ENCODE measurements at places on chromosomes 7 and 10.

DNA sequence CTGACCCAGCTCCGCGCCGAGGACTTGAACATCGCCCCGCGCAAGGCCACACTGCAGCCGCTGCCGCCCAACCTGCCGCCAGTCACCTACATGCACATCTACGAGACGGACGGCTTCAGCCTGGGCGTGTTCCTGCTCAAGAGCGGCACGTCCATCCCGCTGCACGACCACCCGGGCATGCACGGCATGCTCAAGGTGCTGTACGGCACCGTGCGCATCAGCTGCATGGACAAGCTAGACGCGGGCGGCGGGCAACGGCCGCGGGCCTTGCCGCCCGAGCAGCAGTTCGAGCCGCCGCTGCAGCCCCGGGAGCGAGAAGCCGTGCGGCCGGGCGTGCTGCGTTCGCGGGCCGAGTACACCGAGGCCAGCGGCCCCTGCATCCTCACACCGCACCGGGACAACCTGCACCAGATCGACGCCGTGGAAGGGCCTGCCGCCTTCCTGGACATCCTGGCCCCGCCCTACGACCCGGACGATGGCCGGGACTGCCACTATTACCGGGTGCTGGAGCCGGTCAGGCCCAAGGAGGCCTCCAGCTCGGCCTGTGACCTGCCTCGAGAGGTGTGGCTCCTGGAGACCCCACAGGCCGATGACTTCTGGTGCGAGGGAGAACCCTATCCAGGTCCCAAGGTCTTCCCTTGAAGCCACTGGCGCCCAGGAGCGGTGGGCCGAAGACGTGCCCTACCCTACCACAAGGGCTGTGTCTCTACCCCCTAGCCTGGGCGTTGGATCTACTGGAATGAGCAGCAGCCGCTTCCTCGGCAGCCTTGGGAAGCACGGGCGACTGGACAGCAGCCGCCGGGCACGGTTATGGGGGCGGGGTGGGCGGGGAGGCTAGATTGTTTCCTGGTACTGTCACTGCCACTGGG is 945 bp downstream of the ADO start:
- no peak for DNase-seq

DNA sequence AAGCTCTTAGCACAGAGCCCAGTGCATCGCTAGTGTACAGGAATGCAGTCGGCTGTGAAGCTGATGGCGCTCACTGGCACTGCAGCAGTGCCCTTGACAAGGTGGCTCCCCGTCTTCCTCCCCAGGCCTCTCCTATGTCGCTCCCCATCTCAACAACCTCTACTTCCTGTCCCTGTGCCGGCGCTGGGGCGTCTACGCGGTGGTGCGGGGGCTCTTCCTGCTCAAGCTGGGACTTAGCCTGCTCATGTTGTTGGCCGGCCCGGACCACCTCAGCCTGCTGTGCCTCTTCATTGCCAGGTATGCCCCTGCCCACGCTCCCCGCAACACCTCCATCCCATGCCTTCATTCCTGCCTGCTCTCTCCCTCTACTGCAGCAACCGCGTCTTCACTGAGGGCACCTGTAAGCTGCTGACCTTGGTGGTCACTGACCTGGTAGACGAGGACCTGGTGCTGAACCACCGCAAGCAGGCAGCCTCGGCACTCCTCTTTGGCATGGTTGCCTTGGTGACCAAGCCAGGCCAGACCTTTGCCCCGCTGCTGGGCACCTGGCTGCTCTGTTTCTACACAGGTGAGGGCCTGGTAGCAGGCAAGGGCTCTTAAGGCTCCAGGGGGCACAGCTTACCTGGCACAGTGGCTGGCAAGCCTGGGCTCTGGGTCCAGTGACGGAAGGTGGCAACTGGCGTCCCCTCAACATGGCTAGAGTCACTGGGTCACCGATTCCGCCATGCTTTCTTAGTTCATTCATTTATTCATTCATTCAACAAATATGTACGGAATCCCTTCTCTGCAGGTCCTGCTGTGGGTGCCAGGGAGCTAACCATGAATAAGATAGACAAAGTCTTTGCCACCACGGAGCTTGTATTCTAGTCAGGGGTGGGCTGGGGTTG is 22.3 kb upstream of the C10orf95 start:
- no peak for DNase-seq

- DNase-seq: no peak
Observed at GRCh38 chr10:89283025-89283935, 18.6 kb upstream of the IFIT2 start.

DNA sequence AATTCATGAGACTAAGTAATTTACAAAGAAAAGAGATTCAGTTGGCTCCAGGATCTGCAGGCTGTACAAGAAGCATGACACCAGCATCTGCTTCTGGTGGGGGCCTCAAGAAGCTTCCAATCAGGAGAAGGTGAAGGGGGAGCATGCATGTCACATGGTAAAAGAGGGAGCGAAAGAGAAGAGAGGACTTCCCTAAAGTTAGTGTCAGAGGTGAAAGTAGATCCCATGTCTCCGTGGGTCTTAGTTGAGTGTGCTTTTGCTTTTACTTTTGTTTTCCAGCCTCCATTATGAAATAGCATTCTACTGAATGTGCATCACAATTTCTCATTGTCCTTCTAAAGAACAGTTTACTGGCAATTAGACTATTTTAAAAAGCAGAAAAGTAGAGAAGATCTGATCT is 213.6 kb upstream of the FZD1 start:
- DNase-seq: no peak

GRCh38 chr10:71210542-71210871 is 1.9 kb upstream of the UNC5B start:
- DNase-seq: no peak

DNA sequence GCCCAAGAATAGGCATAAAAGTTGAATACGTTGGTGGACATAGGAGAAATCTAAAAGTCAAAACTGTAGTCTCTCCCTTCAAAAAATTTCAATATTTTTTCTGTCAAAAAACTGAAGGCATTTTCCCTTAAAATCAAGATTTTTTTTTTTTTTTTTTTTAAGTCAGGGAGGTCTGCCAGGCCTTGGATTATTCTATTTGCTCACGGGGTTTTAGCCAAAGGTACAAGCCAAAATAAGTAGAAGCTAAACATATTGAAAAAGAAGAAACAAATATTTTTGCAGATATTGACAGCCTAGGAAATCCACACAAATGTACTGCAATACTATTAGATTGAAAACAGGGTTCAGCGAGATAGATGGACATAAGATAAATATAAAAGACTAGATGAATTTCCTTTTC is 190.1 kb upstream of the PLXDC2 start:
- DNase-seq: no peak

DNA sequence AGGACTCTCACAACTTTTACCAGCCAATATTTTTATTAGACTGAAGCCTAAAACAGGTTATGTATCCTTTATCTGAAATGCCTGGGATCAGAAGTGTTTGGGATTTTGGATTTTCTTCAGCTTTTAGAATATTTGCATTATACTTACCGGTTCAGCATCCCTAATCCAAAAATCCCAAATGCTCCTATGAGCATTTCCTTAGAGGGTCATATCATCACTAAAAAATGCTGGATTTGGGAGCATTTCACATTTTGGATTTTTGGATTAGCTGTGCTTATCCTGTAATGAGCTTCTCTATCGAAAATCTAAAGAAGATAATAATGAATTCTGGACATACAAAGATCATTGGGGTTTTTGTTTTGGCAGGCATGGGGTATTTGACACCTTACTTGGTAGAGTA is 53.0 kb downstream of the RALA start:
- no peak for DNase-seq

- DNase-seq: no peak
Observed at GRCh38 chr7:133401225-133401624, 148.3 kb downstream of the EXOC4 start.

DNA sequence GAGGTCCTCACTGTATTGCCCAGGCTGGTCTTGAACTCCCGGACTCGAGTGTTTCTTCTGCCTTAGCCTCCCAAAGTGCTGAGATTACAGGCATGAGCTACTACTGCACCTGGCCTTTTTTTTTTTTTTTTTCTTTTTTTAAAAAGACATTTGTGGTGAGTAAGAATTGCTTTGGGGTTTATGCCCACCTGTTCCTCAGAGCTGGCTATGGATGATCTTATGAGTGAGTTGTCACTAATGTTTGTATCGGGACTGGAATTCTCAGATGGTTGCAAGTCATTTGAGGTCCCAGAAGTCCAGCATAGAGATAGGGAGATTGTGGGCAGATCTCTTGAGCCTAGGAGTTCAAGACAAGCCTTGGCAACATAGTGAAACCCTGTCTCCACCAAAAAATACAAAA is 35.2 kb downstream of the ZRANB1 start:
- no peak for DNase-seq

DNA sequence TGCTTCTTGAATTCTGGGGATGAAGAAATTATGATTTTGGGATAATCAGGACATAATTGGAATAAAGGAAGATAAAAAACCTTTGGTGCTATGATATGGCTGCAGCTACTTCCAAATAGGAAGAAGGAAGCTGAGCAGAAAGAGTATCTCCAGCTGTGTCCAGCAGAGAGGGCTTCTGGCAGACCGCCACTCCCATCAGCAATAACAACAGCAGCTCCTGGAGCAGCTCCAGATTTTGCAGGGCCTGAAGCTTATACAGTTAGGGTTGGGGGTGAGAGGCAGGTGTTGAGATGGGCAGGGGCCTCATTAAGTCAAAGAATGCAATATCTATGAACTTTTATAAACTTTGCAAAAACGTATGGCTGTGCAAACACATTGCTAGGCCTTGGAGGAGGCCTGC is 62.3 kb downstream of the C10orf120 start:
- no peak for DNase-seq

- DNase-seq: no peak
Observed at GRCh38 chr10:126524526-126524925, 136.2 kb upstream of the ADAM12 start.

- DNase-seq: no peak
Observed at GRCh38 chr7:111982804-111983203, 223.4 kb downstream of the DOCK4 start.

GRCh38 chr10:6928586-6928985 is 348.5 kb upstream of the PRKCQ start:
- DNase-seq: no peak

DNA sequence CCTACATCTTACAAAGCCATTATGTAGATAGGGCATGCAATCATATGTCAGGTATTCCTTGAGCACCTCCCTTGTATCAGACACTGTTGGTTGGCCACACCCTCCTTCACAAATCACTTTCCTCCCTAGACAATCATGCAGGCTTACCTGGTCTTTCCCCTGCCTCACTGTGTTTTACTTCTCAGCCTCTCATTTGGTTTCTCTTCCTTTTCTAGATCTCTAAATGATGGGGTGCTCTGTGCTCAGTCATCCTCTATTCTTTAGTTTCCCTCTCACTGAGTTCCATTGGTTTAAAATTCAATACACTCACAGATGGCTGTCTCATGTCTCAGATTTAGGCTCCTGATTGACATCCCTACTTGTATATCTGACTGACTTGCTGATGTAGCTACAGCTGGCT is 31.4 kb downstream of the ANK3 start:
- DNase-seq: peak; percentile 32

DNA sequence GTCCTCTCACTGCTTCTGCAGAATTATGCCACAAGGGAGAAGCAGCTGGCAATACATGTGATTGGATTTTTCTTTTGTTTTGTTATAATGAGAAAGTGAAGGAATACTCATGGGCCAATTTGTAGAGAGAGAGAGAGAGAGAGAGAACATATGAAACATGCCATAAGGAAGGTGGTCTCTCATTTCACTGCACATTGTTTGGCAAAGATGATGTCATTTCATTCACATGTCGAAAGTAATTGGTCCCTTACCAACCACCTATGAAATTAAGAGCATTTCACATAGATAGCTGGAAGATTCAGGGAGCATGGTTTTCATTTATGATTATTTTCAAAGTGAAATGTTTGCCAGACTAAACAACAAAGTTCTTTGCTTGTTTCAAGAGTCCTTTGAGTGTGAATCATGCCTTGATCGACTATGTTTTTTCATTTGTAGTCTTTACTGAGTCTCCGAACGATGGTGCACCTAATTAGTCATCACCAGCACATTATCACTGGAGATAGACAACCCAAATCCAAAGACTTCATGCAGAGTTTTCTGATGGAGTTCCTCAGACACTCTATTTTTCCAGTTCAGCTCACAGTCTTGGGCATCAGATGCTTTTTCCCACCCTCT is 130.1 kb upstream of the ZEB1 start:
- no peak for DNase-seq

- no peak for DNase-seq
Observed at GRCh38 chr7:39583539-39583938, 17.3 kb downstream of the YAE1 start.

- DNase-seq: no peak
Observed at GRCh38 chr10:82377608-82378007, 502.6 kb downstream of the NRG3 start.

- DNase-seq: no peak
Observed at GRCh38 chr10:114683593-114683992, 25.5 kb upstream of the ABLIM1 start.

DNA sequence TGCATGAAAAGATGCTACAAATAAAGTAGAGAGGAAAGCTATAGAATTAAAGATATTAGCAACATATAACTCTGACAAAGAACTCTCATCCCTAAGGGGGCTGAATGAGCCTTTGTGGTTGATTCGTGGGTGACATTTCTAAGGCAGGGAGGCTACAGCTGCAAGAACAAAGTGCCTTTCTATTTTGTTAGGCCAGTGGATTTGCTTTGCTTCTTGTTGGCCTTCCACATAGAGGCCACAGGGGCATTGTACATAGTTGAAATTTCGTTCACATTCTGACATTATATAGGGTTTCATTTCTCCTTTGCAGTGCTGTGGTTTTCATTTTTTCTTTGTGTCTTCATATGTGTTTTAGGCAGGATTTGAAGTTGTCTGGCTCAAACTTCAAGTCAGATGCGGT is 819.2 kb upstream of the C7orf33 start:
- DNase-seq: no peak

DNA sequence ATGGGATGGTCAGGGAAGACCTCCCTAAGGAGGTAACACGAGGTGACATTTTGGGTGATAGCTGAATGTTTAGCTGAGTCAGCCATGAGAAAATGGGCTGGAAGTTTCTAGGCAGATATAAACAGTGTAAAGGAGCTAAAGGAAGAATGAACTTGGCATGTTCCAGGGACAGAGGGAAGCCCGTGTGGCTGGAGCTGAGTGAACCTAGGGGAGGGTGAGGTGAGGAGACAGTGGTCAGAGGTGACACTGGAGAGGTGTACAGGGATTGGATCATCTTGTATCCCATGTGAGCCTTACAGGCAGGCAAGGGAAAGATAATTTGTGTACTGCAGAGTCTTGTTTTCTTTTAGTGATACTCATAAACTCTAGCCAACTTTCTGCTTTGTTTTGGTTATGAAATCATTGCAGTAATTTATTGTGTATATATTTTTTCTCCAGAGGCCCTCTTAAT is 1.8 kb downstream of the STARD3NL start:
- DNase-seq: no peak

GRCh38 chr7:73668103-73668885 is 663 bp downstream of the VPS37D start:
- DNase-seq: no peak

GRCh38 chr10:131710142-131710861 is 190.5 kb upstream of the PPP2R2D start:
- no peak for DNase-seq

- no peak for DNase-seq
Observed at GRCh38 chr10:37479469-37479868, 354.1 kb downstream of the ANKRD30A start.

GRCh38 chr10:33241351-33241750 is 93.1 kb downstream of the NRP1 start:
- DNase-seq: no peak
